ENCODE measurements at places on chromosomes 1 and 21.

DNA sequence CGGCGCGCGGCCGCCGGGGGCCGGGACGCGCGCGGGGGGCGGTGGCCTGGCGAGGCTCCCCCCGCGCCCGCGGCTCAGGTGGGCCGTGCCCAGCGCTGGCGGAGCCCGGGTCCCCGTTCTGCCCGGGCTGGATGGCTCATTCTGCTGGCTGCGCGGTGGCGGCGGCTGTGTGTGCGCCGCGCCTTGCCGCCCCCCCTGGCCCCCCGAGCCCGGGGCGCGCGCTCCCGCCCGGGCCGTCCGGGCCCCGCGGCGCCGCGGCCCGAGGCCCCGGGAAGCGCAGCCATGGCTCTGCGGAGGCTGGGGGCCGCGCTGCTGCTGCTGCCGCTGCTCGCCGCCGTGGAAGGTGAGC lies at the start of gene EPHB2:
Gene EPHB2 (plus strand): TSS at position 139 of the 349 bp plus-strand sequence. CDS start 144 bp downstream, at position 283.
- DNase-seq: no peak

DNA sequence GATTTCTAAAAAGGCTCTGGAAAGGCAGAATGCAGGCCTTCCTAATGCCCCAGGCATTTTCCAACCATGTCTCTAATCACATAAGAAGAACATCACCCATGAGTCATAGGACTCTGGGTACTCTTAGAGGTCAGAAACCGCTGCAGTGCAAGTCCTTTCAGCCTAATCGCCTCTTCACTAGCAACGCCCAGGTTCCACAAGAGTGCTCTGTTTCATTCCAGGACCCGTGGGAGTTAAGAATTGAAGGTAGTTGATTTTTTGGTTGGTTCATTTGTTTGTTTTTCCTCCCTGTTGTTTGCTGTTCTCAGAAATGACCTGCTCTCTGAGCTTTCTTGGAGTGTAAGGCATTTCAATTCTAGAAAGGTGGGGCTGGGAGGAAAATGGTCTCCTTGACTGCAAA lies 123.2 kb downstream of the NR5A2 start:
- peak; percentile 95 for DNase-seq

DNA sequence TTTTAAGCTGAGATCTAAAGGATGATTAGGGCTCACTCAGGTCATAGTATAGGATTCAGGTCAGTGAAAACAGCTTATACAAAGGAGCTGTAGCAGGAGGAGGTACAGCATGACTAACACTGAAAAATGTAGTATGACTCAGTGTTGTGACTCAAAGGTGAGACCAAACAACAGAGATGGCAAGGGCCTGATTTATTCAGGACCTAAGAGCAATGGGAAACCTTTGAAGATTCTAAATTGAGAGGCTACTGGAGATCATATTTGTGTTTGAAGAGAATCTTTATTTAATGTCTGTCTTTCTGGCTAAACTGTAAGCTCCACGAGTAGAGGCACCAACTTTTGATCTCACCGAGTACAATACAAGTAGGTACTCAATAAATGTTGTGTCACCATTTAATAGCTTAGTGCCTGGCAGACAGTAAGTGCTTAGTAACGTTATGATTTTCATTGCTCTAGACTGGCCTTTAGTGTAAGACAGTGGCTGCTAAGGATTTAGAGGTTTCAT lies 43.5 kb downstream of the PRKAA2 start:
- peak; percentile 78 for DNase-seq

GRCh38 chr1:207298636-207299398 lies 22.7 kb upstream of the CD55 start:
- DNase-seq: no peak

- no peak for DNase-seq
These were observed 11.7 kb downstream of the LRIF1 start for GRCh38 chr1:110952031-110952430.

DNA sequence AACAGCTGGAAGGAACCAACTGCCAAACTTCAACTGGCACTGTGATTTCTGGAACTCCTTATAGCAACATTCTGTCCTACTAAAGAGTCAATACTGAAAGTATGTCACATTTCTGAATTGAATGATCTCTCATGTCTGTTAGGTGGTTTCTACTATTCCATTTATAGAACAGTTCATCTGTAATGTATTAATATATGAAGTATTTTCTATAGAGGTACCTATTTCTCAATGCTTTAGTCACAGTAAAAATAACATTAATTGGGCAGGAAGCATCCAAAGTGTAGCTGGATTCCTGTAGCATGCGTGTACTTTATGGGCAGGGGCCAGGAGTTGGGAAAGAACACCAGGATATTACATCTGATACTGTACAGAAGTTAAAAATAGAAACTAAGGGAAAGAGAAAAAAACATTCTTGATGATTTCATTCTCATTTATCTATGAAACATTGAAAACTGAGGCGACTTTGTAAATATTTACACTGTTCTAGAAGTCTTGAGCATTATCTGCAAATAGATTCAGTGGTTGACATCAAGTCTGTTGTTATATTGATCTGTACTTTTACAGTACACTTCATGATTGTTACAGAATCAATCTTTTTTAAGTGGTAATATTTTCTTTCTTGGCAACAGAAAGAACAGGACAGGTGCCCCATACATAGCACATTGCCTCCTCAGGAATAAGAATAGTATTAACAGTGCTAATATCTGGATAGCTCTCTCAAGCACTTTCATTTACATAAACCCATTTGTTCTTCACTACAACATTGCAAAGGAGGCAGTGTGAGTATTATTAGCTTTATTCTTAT lies 6.2 kb upstream of the ZNF281 start:
- no peak for DNase-seq

GRCh38 chr1:93324486-93325464 lies 20.9 kb upstream of the DR1 start:
- DNase-seq: no peak

- DNase-seq: peak; percentile 92
These were observed 37.2 kb upstream of the CITED4 start for GRCh38 chr1:40899230-40899870.

DNA sequence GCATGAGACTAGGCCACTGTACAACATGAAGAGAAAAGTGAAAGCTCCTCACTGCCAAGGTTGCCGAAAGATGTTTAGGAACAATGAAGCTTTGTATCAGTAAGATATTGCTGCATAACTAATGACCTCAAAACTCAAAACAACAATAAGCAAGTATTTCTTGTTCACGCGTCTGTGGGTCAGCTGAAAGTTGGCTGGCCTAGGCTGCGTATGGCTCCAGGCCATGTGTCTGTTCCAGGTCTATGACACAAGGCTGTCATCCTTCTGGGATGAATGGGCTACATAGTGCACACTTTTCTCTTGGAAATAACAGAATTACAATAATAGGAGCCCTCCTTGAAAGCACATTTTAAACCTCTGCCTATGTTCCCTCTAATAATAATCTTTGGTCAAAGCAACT lies 515.9 kb downstream of the PLPP3 start:
- DNase-seq: no peak

GRCh38 chr1:115317101-115318012 lies 20.7 kb downstream of the NGF start:
- DNase-seq: no peak
